ENCODE measurements at places on chromosomes 4 and X.

- no peak for DNase-seq
Measured at GRCh38 chrX:95728446-95728845, 956.2 kb upstream of the DIAPH2 start.

- no peak for DNase-seq
Measured at GRCh38 chr4:70581980-70582379, 10.1 kb upstream of the AMBN start.

DNA sequence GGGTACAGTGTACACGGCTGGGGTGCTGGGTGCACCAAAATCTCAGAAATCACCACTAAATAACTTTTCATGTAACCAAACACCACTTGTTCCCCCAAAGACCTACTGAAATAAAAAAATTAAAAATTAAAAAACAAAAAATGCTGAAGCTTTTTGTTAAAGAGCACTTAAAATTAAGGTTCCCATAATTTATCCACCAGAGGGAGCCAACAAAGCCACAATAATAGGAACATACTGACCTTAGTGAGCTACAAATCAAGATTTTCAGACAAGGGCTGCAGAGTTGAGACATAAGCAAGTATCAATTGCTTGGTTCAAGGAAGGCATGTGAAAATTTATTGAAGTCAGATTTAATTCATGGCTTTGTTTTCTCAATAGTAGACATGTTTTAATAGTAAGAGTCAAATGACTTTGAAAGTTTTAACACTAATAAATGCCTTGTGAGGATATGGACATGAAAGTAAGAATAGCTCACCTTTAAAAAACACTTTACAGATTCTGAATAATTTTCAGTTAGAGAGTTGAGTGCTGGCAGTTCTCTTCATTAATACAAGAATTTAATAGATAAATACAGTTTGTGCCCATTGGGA, 43.0 kb upstream of the SCOC start:
- no peak for DNase-seq

- DNase-seq: no peak
Measured at GRCh38 chrX:37746951-37747350, 32.9 kb upstream of the CYBB start.

DNA sequence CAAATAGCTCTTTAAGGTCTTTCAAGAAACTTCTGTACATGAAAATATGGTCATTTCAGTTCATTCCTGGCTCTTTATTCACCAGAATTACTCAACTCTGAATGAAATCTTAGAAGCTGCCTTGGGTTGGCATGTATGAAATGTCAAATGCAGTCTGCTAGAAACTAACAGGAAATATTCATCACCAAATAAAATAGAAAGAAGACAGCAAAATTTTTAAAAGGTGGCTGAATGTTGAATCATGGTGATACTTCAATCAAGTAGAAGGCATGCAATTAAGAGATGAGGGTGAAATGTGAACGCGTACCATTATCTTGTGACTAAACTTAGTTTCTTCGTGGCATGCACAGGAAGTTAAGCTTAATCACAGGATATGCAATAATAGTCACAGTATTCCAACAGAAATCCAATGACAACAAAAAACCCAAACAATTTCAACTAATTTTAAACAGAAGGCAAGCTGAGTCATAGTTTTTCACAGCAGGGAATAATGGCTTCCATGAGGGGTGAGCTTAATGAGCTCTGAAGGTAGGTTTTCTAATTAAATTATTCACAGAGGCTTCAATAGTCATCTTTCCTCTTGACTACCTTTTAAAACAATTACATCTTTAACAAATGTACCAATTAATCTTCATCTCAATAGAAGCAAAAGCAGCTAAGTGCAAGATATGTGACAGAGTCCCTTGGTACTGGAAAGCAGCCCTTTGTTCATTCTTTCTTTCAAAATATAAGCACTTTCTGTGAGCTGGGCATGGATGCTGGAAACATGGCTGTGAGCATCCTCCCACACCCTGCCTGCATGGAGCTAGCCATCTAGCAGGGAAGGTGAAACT, 44.5 kb downstream of the SCFD2 start:
- no peak for DNase-seq

- no peak for DNase-seq
Measured at GRCh38 chr4:102541697-102542096, 40.5 kb downstream of the NFKB1 start.

All from cortex of kidney (tissue), 1 donor.